ENCODE measurements at places on chromosomes 7 and 10. TPM values are rescaled to one million over a fixed set of nuclear protein-coding genes. Genes with fewer than 3 reads are reported as not detected.

- no peak for DNase-seq
These were observed 318.9 kb downstream of the IPMK start for GRCh38 chr10:57948796-57949195.

- DNase-seq, result no peak
These were observed 1173.5 kb upstream of the AUTS2 start for GRCh38 chr7:68424658-68425297.

DNA sequence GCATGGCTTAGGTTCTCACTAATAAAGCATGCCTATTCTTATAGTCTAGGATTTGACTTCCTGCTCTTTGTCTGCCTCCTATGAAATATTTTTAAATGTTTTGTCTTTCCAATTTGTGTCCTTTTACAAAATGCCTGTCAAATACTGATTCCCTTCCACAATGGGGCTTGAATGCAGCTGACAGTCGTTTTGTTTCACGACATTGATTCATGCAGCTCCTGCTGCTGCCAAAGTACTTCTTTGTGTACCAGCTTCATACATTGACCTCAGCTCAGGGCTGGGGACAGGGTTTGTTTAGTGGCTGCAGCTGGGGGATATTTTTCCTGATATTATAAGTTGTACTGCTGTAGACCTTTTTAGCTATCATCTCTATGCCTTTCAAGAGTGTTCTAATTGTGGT, 371.9 kb upstream of the CHRM2 start:
- DNase-seq, result no peak

GRCh38 chr10:46992803-46993561, 81.8 kb downstream of the PTPN20 start:
- DNase-seq, result peak; percentile 52

DNA sequence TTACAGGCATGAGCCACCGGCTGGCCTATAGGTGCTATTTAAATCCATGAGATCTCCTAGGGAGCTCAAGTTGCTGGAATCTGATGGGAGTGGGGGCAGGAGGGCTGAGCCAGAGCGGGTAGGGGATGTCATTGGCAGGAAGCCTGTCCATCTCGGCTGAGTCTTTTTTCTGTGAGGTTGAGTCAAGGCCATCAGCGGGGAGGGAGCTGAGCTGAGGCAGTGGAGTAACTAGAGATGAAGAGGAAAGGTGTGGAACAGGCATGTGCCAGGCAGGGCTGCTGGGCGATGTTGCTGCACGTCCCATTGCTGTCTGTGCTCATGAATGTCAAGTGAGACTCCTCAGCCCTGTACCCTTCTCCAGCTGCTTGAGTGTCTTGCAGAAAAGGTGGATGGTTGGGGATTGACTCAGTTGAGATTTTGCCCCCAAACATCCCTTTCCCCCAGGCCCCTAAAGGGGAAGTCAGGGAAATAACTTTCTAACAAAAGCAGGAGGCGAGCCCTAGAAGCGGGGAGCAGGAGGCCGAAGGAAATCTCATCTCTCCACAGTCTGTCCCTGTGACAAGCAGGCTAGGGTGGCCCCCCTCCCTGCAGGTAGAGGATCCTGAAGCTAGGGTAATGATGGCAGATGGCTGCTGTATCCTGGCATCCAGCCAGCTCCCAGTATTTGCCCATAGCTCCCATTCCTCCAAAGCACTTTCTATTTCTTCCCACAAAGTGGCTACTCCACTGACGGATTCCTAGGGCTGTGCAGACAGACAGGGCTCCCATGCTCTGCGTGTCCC, 5.4 kb downstream of the ATP6V1F start:
- no peak for DNase-seq

DNA sequence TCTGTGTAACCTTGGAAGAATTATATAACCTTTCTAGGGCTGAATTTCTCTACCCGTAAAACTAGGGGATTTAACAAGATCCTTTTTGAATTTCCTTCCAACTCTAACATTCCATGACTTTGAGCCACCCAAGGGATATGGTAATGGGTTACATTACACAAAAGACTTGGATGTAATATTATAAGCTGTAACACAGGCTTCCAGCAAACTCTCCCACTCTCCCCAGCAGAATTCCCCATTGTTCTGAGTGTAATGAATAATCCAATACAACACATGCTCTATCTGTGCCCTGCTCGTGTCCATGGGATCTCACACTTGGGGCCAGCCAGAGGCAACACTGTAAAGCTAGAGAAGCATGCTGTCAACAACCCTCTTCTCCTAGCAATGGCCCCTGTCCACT, 790.6 kb upstream of the AUTS2 start:
- DNase-seq, result no peak

GRCh38 chr7:33423646-33424020, 294.3 kb downstream of the BBS9 start:
- DNase-seq, result no peak

DNA sequence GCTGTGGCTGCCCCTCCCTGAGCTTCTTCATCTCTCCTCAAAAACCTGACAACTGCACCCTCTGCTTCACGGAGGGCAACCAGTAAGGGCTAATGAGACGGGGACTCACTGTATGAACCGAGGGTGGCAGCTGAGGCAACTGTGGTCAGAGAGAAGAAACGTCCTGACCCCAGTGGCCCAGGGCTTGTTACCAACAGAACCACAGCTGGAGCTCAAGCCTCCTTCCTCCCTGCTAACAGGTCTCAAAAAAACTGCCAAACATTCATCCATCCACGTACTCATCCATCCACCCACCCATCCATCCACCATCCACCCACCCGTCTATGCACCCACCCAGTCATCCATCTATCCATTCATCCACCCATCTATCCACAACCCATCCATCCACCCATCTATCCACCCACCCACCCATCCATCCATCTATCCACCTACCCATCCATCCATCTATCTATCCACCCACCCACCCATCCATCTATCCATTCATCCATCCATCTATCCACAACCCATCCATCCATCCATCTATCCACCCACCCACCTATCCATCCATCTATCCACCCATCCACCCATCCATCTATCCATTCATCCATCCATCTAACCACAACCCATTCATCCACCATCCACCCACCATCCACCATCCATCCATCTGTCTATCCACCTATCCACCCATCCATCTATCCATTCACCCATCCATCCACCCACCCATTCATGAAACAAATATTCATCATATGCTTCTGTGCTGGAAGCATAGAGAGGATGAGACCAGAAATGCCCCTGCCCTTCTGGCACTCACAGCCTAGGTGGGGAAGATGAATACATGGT, 111.7 kb downstream of the PDGFA start:
- no peak for DNase-seq

GRCh38 chr7:134120405-134120804, 6.7 kb upstream of the LRGUK start:
- no peak for DNase-seq

DNA sequence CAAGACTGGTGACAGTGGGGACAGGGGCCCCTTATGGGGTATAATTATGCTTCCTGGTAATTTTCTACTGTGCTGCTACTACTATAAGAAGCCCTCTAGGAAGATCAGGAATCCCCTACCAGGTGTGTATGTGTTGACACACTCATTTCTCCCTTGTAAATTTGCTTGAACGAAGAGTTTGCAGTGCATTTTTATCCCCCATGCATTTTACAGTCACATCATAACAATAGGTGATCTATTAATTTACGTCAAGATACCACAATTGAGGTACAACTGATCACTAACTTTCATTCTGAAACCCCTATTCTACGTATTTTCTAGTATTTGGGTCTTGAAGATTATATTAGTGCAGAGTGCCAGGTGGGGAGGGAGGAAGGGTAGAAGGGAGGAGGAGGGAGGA, 252.2 kb downstream of the NSUN6 start:
- DNase-seq, result no peak

- no peak for DNase-seq
These were observed 139.2 kb downstream of the ELMO1 start for GRCh38 chr7:37309493-37309892.

DNA sequence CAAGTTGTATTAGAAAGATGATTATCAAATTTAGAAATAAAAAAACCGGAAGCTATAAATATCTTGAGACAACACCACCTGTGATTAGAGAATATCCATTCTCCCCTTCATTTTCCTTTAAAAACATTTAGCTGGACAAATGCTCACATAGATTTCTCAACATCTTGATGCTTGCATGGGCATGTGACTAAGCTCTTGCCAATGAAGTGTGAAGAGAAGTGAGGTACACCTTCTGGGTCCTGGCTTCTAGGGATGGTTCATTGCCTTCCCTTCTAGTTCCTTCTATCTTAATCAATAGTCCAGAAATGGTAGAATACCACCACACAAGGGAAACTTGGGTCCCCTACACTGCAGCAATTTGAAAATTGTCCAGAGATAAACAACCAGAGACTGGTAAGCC, 41.0 kb downstream of the WAPL start:
- DNase-seq, result no peak

- DNase-seq, result no peak
These were observed 6.9 kb downstream of the LRRC27 start for GRCh38 chr10:132338876-132339275.

GRCh38 chr10:72167118-72167517, 48.7 kb upstream of the ANAPC16 start:
- DNase-seq, result no peak

- DNase-seq, result no peak
These were observed 21.9 kb downstream of the PDCD4 start for GRCh38 chr10:110893559-110894179.

GRCh38 chr7:18997477-18998150, 119.8 kb downstream of the TWIST1 start:
- DNase-seq, result no peak

GRCh38 chr10:8504499-8504898, 450.0 kb downstream of the GATA3 start:
- DNase-seq, result no peak

DNA sequence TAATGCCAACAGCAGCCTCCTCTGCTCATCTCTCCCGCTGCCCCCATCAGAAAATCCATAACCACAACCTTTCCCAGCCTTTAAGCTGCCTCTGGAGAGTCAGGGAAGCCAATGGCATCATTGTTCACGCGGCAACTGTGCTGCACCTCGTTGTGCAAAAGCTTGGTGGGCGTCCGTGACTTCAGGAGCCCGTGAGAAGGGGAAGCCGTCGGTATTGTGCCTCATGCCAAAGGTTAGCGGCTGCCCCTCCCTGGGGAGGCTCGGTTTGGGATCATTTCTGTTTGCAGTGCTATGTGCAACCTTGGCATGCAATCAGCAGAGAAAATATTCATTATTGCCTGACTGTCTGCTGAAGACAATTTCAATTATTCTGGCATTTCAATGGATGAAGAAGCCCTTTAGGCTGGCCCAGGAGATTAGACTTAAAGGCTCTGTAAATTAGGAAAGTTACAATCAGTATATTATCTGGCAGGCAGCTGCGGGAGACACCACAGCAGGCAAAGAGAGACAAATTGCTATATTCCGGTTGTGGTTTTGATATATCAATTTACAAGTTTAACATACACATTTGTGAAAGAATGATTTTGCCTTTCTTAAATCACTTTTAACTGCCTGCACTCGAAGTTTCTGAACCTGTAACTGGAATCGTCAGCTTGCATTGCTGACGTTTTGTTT, 244.5 kb downstream of the GATA3 start:
- DNase-seq, result no peak

DNA sequence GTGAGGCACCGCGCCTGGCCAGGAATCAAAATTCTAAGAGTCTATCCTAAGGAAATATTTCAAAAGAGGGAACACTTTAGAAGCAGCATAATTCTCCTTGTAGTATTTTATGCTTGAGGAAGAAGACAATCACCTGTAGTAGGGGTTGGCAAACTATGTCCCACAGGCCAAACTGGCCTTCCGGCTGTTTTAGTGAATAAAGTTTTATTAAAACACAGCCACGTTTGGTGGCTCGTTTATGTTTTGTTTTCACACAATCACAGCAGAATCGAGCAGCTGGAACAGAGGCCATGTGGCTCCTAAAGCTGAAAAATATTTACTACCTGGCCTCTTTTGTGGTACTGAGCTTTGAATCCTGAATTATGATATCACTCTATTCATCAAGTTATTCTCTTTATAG, 131.7 kb upstream of the TNS3 start:
- no peak for DNase-seq

DNA sequence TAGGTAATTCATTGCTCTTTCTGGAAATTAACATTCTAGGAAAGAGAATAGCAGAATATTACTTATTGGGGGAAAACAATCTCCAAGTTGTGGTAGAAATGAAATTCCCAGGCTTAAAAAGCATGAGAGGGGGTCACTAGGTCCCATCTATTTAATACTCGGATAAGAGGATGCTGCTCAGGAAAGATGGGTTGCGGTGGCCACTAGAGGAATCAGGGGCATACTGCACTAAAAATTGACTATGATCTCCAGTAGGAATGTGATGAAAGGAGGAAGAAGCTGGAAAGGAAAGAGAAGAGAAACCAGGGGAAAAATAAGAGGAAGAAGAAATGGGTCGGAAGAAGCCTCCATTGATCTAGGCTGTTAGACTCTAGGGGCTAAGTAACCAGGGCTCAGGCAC, 192.8 kb downstream of the GPAM start:
- no peak for DNase-seq

SEMA3E gene
- polyA plus RNA-seq, result 0.09 TPM

LIPK gene
- polyA plus RNA-seq, result not detected

ATP6V0A4 gene
- polyA plus RNA-seq, result not detected

PDE6C gene
- polyA plus RNA-seq, result not detected

FAM131B gene
- polyA plus RNA-seq, result 0.20 TPM

All from adrenal gland (tissue), 19 donors.